T-helper 9 cell (primary cell): ENCODE measurements at places on chromosomes 2 and 18.

GRCh38 chr2:198273660-198274059, 469.3 kb downstream of the PLCL1 start:
- no peak for DNase-seq

- no peak for DNase-seq
Observed at GRCh38 chr2:61707984-61708852, 145.6 kb downstream of the FAM161A start.

GRCh38 chr18:51614967-51615571, 417.6 kb upstream of the MEX3C start:
- DNase-seq: no peak

DNA sequence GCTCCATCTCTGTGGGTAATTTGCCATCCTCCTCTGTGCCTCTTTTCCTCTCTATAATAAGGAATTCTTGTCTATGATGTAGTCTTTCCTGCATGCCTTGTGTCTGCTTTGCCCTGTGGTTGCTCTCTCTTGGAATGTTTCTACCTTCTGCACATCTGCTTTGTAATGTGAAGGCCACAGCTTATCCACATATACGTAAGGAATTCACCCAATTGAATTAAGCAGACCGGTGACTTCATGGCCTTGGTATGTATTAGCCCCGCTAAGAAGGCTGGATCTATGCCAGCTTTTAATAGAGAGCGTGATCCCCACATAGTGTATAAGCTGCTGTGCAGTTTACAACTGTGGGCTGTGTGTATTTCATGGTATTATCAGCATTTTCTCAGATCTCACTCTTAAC, 274.7 kb downstream of the RNF144A start:
- no peak for DNase-seq

GRCh38 chr2:109446278-109447131, 167.3 kb downstream of the SEPTIN10 start:
- DNase-seq: no peak

DNA sequence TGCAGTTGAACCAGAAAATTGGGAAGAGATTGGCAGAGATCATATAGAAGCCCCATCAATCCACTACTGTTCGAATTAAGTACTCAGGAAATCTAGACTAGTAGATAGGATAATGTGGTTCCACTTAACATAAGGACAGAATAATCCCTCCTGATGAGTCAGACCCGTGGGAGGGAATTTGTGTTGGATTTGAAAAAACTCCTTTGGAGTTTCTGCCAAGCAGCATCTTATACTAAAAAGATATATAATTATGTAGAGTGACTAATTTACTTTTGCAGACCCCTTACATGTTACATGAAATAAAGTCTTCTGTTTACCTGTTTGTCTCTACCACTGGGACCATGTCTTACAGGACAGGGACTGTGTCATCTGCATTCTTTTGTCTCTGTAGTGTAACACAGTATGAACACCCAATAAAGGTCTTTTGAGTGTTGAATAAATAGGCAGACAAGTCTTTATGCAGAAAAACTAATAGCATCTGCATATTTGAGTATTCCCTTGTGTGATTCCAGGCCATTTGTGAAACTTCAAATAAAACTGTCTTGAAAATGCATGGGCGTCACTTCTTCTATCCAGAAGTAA, 122.6 kb upstream of the DNAJC10 start:
- DNase-seq: no peak

DNA sequence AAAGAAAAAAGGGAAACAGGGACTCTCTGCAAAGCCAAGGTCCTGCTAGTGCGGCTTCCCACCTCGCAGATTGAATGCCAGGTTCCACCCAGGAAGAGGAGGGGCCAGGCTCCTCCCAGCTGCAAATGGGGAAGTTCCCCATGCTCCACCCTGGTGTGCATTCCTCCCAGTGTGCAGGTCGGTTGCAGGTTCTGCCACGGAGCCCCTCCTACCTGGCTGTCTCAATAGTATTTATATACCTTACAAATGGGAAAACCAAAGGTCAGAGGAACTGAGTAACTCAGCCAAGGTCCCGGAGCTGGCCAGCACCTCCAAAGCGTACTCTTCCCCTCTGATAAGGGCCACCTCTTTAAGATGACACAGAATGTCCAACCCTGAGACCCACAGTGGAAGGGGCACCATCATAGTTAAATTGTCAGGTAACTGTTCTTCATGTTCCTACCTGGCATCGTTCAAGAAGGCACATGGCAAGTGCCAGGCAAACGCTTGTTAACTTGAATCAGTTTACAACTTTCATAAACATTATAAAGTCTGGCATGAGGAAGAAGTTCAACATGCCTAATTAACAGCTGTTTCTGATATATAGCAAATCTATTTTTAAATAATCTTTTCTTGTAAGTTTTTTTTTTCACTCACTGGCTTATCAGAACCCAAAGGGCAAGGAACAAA, 35.5 kb downstream of the POU3F3 start:
- no peak for DNase-seq

DNA sequence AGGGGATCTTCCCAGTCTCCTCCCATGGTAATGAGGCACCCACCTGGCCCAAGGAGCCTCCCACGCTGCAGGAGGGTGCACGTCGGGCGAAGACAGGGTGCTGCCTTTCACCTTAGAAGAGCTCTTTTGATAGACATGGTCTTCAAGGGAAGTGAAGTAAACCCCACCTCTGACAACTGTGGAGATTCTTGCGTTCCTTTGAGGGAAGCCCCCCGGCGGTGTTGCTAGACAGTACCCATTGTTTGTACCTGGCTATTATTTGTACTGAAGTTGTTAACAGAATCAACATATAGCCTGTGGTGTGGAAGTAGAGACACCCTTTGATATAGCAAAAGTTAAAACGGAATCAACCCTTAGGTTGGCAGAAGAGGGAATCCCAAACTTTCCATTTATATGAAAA, 648.0 kb downstream of the GALR1 start:
- DNase-seq: no peak

DNA sequence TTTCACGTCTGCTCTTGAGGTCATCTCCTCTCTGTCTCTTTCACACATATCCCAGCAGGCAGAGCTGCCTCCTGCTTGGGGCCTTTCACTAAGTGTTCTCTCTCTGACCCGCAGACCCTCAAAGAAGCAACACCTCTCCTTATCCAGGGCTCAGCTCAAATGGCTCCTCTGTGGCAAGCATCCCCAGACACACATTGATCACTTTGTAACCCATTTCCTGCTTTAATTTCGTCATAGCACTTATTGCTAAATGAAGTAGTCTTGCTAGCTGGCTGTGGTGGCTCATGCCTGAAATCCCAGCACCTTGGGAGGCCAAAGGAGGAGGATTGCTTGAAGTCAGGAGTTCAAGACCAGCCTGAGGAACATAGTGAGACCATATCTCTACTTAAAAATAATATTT, 41.4 kb downstream of the SGPP2 start:
- DNase-seq: no peak

GRCh38 chr2:89763581-89764485, 1072.4 kb downstream of the RPIA start:
- no peak for DNase-seq

DNA sequence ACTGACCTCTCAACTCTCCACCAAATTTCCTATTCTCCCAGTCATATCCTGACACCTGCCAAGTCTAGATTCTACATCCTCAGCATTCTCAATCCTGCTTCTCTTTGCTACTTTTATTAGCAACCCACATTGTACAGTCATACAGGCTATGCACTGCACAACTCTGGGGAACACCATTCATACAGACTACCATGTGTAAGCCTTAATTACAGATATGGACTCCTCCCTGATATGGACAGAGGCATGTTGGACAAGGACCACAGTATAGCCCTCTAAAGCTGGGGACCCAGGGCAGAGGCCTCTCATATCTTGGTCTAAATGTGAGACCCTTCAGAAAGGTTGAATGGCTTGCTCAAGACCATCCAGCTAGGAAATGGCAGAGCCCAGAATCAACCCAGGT, 36.3 kb downstream of the BOLA3 start:
- no peak for DNase-seq

DNA sequence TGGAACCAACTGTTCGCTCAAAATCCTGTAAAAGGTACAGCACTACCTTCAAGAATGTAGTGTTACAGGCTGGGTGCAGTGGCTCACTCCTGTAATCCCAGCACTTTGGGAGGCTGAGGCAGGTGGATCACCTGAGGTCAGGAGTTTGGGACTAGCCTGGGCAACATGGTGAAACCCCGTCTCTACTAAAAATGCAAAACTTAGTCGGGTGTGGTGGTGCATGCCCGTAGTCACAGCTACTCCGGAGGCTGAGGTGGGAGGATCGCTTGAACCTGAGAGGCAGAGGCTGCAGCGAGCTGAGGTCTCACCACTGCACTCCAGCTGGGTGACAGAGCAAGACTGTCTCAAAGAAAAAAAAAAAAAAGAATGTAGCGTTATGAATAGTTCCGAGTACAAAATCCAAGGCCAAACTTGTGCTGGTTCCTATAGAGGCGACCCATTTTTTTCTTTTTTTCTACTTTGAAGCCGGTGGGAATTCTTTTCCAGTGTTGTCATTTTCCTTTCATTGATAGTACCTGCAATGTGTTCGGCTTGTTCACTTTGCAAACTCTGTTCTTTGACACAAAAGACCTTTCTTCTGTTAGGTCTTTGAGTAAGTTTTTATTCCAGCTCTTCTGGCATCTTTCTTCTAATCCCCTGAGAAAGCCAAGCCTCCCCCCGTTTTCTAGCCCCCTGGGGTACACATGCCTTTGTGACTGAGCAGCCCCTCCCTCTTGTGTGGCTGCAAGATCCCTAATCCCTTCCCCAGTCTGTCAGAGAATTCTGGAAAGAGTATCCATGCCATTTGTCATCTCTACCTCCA, 25.1 kb downstream of the INPP5D start:
- DNase-seq: no peak

GRCh38 chr2:23456881-23457760, 72.1 kb downstream of the KLHL29 start:
- no peak for DNase-seq

GRCh38 chr2:130376433-130377293, 20.8 kb downstream of the PTPN18 start:
- DNase-seq: no peak

GRCh38 chr2:230774348-230774951, 61.8 kb downstream of the CAB39 start:
- no peak for DNase-seq

- DNase-seq: no peak
Observed at GRCh38 chr2:6896930-6897759, 19.6 kb downstream of the RSAD2 start.

DNA sequence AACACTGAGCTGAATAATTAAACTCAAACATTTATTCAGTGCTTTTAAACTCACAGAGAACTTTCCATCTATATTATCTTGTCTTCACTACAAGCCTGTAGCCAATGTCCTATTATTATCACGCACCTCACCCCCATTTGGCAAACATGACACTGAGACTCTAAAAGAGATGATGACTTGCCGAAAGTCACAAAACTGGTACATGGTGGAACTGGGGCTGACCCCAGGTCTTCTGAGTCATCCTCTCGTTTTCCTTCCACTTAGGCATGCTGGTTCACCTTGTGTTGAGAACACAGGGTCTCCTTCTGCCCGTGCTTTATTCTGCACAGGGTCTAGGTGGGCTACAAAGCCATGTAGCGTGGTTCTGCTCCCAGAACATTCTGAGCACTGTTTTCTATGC, 230.0 kb upstream of the MGAT5 start:
- no peak for DNase-seq

DNA sequence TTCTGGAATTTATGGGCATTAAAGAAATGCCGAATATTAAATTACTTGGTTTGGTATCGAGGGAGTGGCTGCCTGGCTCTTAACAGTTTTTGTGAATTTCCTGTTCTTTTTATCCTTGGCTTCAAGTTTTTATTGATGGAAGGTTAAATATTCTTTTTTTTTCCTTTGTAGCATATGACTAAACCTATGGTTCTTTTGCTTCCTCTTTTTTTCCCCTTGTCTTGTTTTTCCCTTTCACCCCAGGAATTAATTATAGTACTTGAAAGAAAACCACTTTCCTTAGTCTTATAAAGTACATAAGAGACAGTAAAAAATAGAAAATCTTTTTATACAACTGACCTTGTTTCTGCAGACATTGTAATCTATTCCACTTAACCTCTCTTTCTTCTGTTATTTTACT, 42.4 kb downstream of the MGAT5 start:
- no peak for DNase-seq

GRCh38 chr2:191748528-191749180, 70.7 kb downstream of the NABP1 start:
- no peak for DNase-seq

DNA sequence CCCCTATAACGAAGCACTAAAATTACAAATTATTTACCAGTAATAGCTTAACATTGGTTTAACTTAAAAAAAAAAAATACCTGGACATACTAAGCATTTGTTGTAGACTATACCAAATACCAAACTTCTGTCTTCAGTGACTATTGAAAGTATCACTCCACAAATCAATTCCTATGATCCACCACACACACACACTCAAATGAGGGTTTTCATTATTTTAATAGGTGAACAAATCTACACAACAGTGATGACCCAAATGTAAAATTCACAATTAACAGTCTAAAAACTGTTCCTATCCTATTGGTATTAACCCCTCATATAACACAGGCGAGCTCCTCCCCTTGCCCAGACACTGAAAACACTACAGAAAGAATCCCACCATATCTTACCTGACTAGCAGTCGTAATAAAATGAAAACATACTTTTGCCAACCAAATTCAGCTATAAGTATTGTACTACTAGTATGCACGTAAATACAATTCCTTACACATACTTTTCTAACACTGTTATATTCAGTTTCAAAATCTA, 2.5 kb downstream of the SP3 start:
- DNase-seq: no peak

GRCh38 chr2:67548317-67549201, 151.4 kb downstream of the ETAA1 start:
- DNase-seq: no peak

DNA sequence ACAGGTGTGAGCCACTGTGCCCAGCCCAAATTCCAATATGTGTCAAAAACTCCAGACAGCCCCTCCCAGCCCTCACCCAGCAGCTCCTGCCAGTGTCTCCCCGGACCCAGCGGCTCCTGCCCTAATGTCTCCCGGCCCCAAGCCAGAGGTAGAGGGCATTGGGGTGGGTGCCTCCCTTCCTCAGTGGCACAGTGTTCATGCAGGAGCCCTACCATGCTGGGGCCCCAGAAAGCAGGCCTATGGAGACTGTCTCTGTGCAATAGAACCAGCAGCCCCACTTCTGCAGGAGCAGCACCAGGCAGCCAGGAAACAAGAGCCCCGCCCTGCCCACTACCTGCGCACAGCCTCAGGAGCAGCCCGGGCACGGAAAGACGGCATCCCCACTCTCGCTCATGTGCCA, 70.4 kb downstream of the EIPR1 start:
- DNase-seq: no peak

GRCh38 chr2:96945014-96945413, 41.4 kb downstream of the FAM178B start:
- no peak for DNase-seq
